ENCODE measurements at places on chromosomes 1 and 21.

DNA sequence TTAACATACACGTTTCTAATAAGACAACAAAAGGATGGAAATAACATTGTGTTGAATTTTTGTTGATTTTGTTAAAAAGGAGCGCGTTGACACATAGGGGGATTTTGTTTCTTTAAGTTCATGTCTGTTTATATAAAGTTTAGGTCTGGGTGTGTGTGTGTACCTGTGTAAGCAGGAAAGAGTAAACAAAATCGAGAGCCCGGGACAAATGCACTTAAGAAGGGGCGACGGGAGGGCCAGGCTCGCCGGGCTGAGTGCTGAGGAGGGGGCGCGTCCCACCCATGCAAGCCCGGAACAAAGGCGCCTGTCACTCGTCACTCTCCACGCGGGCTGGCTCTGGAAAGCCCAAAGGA, 28.8 kb upstream of the TRIM17 start:
- no peak for DNase-seq

- peak; percentile 39 for DNase-seq
These were observed 12.0 kb downstream of the NCMAP start for GRCh38 chr1:24567792-24568388.

- DNase-seq: no peak
These were observed 7.6 kb downstream of the OLIG2 start for GRCh38 chr21:33033094-33033951.

- no peak for DNase-seq
These were observed 25.2 kb upstream of the PRRC2C start for GRCh38 chr1:171460018-171460620.

DNA sequence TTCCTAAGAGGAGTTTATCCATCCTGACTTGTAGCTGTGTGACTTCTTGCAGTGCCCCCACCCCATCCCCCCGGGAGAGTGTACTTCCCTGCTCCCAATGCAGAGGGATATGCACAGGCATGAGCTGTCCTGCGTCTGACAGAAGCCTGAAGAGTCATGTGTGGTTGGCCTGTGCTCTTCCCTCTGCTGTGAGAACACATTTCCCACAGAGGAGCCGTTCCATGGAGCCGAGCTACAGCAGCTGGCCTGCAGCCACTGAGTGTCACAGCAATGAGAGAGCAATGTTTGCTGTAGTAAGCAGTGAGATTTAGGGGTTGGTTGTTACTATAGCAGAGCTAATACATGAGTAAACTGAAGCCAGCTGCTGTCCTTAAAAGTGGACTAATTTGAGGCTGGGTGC, 22.0 kb downstream of the PARS2 start:
- DNase-seq: no peak

DNA sequence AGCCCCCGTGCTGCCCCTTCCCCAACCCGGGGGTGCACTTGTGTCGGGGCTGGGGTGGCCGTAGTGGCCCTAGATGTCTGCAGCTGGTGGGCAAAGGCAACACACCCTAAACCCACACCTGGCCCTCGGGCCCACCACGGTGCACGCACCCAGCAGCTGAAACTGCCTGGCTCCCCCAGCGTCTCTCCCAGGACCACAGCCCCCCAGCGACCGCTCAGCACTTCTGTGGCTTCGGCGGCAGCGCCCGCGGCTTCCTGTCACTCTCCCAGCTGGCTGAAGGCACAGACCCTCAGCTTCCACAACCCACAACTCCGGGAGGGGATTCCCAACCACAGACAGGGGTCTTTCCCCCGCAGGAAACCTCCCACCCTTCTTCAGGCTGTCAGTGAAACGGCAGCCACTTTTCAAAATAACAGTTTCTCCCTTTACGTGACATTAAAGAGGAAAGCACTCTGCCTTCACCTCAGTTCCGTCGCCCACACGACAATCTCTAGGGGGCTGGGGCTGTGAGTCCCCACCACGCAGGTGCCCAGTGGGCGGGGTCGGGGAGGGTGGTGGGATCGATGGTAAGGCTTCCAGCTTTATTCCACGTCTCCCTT, 40.7 kb upstream of the COL6A2 start:
- no peak for DNase-seq

Data from NCI-H2029 (cell line).